ENCODE measurements at places on chromosomes 1 and 21.

DNA sequence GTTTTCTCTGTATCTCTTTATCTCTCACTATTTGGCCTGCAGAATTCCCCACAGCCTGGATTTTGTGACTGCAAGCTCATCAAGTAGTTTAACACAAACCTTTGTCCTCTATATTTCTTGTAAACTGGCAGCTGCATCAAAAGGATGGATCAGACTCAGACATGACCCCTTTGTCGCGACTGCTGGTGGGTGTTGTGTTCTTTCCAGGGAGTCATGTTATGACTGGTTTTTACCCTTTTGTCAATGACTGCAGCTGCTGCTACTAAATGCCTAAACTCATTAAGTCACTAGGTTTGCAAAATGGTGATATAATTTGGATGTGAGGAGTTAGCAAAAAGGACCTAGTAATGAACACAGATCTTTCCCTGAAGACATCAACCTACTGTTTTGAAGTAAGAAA, 10.2 kb upstream of the TOMM20 start:
- DNase-seq, result no peak

GRCh38 chr1:25430967-25431881, 527 bp downstream of the MACO1 start:
- no peak for DNase-seq

DNA sequence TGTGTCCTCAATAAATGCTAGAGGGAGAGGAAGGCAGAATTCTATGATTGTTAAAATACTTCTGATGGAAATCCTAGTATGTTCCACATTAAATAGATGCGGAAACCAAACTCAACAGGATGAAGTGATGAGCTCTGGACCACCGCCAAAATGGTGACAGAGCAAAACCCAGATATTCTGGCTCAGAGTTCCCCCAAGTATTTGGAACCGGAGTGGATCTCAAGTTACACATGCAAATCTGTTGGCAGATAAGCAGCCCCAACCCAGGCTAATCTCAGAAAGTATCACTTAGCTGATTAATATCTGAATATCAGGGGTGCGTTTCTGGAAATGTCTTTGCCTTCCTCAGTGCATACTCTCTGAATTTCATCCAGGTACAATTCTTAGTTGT, 17.4 kb upstream of the GRHL3 start:
- DNase-seq, result no peak

DNA sequence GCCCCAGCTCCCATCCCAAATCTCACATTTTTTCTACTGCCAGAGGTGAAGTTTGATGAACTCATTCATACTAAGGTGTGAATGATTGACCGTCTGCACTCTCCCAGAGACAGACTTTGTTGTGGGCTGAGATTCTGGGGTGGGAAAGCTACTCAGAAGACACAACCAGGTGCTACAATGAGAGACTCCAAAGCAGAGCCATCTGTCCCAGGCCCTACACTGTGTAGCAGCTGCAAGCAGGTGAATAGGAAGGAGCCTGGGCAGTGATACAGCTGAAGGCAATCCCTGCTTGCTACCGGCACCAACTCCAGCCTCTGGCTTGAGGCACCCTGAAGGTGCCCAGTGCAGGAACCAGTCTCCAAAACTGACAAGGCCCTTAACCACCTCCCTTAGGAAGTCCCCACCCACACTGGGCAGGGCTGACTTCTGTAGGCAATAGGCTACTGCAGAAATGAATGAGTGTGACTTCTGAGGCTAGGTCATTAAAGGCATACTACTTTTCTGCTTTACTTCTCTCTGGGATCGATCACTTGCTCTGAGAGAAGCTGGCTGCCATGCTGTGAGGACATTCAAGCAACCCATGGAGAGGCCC, 79.7 kb upstream of the RUNX3 start:
- no peak for DNase-seq

GRCh38 chr1:119868176-119868575, 28.1 kb downstream of the ADAM30 start:
- DNase-seq, result no peak

GRCh38 chr1:52904927-52905698, 16.4 kb downstream of the ECHDC2 start:
- DNase-seq, result peak; percentile 48
